AG10803 (cell line): ENCODE measurements at places on chromosomes 16 and 17.

- DNase-seq: peak; percentile 12
Observed at GRCh38 chr17:82638183-82638773, 10.0 kb downstream of the WDR45B start.

DNA sequence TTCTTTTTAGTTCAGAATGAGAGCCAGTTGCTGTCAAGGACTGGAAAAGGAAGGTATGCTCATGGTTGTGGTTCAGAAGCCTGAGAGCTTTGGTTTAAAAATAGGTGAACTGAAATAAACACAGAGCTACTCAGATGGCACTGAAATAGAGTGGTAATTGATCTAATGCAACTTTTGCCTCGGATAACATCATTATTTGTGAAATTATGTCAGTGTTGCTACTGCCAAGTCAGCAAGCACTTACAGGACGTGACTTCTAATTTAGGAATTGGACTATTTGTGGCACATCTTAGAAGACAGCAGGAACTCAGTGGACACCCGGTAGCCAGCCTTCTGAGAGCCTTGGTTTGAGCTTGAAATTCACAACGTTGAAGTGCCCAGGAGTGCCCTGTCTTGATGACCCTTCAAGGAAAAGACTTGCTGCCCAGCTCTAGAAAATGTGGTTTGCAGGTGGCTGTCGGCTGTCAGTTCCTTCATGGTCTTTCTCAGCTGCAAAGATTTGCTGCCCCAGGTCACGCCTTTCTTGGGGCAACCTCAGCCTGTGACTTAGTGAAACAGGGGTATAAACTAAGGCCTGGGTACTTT is 42.0 kb upstream of the XYLT1 start:
- DNase-seq: peak; percentile 87

- DNase-seq: no peak
Observed at GRCh38 chr16:79707876-79708275, 107.3 kb upstream of the MAF start.

GRCh38 chr17:75450270-75450669 is 6.2 kb upstream of the TMEM94 start:
- DNase-seq: peak; percentile 12

DNA sequence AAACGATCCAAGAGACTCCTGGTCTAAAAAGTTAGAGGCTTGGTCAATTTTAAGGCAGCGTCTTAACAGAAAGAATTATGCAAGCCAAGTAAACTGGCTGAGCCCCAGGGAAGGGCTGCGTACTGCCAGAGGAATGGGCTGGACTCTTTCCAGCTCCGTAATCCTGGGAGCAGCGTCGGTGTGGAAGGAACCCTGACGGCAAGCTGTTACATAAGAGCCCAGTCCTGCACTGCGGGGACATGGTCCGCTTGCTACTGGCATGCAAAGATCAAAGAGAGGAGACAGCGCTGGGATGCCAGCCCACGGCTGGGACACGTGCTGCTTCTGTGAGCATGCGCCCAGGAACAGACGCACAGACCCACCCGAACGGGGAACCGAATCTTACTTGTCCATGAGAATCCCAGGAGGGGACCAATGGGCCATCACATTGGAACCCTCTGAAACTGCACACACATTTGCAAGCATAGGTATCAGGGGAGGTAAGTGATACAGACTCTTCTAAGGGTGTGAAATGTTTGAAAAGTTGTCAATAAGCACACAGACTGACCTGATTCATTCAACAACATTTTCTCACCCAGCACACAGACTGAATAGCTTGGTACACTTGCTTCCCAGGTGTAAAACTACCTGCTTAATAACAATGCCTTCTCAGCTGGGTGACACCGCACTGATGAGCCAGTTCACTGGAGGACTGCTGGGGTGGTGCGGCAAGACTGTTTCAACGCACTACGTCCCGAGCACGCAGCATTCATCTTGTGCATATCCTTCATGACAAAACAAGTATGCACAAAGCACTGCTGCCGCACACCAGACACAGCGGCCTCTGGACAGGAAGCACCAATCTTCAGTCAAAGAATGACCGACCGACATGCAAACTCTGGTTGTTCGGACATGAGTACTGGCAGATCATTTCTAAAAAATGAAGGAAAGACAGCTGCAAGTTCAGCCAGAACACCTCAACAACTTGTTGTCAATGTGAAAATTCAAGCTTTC is 94.9 kb downstream of the ANKRD11 start:
- peak; percentile 98 for DNase-seq

DNA sequence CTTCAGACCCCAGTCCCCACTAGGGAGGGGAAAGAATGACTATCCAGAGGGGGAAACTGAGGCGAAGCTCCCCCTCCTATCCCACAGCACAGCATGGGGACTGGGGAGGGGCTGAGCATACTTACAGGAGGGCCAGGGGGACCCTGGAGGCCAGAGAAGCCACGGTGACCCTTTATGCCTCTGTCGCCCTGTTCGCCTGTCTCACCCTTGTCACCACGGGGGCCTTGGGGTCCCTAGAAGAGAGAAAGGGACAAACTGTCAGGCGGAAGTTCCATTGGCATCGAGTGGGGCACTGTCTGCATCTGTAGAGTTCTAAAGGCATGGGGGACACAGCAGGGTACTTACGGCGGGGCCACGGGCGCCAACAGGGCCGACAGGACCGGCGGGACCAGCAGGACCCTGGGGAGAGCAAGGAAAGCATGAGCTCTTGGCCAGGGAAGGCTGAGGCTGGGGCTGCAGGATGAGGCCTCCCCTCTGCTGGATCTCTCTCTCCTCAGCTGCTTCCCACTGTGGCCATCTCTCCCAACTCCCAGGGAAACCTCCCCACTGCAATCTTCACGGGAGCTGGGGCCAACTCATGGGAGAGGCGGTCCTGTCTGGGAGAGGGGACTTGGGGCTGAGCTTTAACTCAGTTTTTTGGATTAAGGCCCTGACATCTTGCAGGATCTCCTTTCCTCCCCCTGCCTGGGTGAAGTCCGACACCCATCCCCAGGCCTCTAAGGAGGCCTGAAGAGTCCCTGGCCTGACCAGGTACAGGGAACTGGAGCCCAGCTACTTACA is 13.5 kb downstream of the COL1A1 start:
- peak; percentile 90 for DNase-seq

DNA sequence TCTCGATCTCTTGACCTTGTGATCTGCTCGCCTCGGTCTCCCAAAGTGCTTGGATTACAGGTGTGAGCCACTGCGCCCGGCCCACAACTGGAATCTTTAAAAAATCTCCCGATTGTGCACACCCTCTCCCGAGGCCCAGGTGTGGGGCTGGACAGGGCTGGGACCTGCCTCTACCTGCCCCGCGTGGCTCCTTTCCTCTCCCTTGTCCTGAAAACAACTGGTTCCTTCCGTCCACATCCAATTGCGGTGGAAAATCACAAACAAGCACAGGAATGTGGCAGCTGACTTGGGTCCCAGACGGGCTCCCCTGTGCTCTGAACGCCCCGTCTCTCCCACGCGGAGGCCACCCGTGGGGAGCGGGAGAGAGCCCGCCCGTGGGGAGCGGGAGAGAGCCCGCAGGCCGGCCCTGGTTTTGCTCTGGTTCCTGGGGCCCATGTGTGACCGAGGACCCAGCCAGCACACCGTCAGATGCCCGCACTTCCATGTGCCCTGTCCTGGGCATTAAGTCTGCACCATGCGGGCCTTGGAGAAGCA is 3.0 kb upstream of the TMEM204 start:
- no peak for DNase-seq

GRCh38 chr17:38605841-38606645 is at the start of gene SRCIN1:
TSS of gene SRCIN1 (minus strand) at chr17:38605952. CDS start at chr17:38605705, 247 bp downstream.
- no peak for DNase-seq

- DNase-seq: peak; percentile 9
Observed at GRCh38 chr17:76121932-76122430, 18.4 kb upstream of the EXOC7 start.

- DNase-seq: no peak
Observed at GRCh38 chr16:64865069-64865696, 256.7 kb downstream of the CDH11 start.

DNA sequence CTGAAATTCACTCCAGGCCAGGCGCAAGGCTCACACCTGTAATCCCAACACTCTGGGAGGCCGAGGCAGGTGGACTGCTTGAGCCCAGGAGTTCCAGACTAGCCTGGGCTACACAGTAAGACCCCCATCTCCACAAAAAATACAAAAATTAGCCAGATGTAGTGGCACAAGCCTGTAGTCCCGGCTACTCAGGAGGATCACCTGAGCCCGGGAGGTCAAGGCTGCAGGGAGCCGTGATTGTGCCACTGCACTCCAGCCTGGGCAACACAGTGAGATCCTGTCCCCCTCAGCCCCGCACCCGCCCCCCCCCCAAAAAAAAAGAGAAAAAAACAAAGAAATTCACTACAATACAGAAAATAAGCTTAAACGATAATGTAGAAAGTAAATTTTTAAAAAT is 31.5 kb downstream of the MBTPS1 start:
- DNase-seq: no peak

- DNase-seq: no peak
Observed at GRCh38 chr17:59420901-59421300, 89.4 kb downstream of the YPEL2 start.

DNA sequence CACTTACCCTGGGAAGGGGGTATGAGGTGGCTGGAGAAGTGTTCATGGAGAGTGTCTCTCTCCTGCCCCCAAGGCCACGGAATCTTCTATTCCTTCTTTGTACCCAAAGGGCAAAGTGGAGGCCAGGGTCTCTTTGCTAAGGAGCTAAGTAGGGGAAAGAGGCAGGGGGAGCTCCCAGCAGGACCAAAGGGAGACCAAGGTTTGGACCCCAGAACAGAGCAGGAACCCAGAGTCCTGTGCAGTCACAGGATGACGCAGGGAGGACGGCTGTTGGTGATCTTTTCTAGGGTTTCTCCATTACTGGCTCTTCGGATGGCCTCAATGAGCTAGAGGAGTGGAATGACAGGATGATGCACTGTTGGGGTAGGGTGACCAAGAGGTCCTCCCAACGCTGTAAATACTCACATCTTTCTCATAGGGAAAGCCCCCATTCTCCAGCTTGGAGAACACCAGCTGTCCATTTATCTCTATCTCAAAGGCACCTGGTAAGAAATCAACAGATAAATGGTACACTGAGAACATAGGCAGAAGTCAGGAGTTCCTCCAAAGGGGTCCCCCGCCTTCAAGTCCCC is 966 bp downstream of the MIEN1 start:
- DNase-seq: no peak

GRCh38 chr17:2402544-2402943 is 1.7 kb upstream of the MNT start:
- DNase-seq: no peak

DNA sequence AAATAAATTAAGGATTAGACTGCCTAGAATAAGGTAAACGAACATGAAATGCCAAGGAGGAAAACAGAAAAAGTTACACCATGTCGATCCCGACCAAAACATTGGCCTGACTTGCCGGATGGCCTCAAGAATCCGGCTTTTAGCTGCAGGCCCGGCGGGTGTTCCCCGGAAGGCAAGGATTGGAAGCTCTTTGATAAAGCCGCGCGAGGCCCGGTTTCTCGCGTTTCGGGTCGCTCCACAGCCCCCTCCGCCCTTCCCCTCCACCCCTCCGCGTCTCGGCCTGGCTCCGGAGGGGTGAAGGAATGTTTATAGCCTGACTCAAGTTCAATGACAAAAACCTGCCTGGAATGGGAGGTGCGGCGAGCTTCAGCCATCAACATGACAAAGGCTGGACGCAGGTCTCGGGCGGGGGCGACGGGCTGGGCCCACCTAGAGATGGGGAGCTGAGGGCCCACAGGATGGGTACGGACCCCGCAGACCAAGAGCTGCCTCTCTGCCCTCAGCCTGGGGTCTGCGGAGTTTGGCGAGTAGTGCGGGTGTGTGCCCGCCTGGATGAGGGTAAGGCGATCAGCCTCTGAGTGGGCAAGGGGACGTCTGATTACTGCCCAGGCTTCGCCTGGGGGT is 2.6 kb downstream of the PRAC1 start:
- DNase-seq: no peak

GRCh38 chr17:72118335-72119076 is 2.3 kb upstream of the SOX9 start:
- peak; percentile 80 for DNase-seq

GRCh38 chr17:27532269-27533263 is 76.3 kb downstream of the KSR1 start:
- DNase-seq: peak; percentile 79

GRCh38 chr17:64775701-64776570 is 113.8 kb upstream of the SMURF2 start:
- no peak for DNase-seq

- DNase-seq: no peak
Observed at GRCh38 chr16:55379371-55379770, 55.4 kb downstream of the IRX6 start.

DNA sequence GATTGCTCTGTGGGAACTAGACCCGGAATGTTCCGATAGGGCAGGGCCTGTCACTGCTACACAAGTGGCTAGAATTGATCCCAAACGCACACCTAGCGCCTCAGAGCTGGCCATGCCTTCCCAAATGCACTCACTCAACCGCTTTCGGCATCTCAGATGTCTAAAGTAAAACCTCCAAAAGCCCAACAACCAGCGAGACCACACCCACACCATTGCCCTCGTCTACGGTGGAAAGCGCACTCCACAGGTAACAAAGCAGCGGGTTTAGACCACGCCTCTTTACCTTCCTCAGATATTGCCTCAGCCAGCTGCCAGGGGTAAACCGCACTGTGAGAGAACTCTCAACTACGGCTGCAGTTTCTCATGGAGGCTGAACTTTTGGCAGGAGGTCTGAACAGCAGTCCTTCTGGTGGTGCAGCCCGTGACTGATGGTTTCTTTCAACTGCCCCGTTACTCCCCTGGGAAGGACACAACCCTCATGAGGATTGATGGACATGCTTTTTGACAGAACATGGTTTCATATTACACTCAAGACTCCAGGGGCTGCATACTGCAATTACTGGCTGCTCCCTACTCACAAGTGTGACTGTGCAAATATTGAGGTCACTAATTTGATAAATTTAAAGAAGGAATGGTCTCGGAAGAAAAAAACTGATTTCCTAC is 34.5 kb downstream of the USP7 start:
- DNase-seq: no peak

GRCh38 chr16:85393674-85394451 is 219.3 kb upstream of the GSE1 start:
- peak; percentile 51 for DNase-seq

GRCh38 chr16:9545522-9546437 is 454.3 kb downstream of the HAPSTR1 start:
- DNase-seq: no peak

GRCh38 chr17:68199837-68200688 is 47.8 kb upstream of the AMZ2 start:
- DNase-seq: no peak

DNA sequence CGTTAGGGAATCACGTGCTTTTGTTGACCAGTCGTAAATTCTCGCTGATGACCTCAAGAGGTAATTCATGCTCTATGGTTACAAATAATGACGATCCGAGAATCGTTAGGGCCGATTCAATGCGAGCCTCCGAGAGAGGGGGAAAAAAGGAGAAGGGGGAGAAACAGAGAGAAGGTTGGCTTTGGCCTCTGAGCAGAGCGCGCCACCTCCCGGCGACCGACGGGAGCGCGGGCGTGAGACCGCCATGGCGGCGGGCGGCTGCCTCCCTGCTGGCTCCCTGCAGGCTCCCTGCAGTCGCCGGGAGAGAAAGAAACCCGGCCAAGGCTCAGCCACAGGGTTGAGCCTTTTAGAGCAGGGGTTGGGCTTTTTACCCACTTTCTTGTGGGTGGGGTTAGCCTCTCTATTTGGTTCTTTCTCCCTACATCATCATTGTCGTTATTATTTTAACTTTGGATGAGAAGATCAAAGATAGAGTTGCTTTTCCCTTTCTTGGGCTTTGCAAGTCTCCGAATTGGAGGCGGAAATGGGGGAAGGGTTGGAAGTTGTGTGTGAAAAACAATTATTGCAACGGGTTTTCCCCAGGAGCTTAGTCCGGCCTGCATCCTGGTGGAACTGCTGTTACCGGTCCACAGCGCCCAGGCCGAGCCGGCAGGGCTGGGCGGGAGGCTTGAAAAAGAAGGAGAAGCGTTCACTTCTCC is 410 bp upstream of the HOXB5 start:
- peak; percentile 90 for DNase-seq

- no peak for DNase-seq
Observed at GRCh38 chr16:84292011-84292410, 2.7 kb upstream of the WFDC1 start.
